ENCODE measurements at places on chromosomes 6 and 20.
A peak's percentile ranks its signal among the peaks of the same experiment; 100 is the strongest.

GRCh38 chr6:135985471-135985870 lies 134.0 kb downstream of the PDE7B start:
- H3K4me3 ChIP-seq = no peak overlapping the region
- H3K36me3 ChIP-seq = no peaks in the 10 kb centered on the region
- H3K27me3 ChIP-seq = no peaks in the 10 kb centered on the region
- no peaks in the 10 kb centered on the region for H3K4me1 ChIP-seq
- no peak overlapping the region for H3K27ac ChIP-seq

GRCh38 chr20:58084966-58085365 lies 143.5 kb downstream of the ANKRD60 start:
- no peak overlapping the region for H3K4me3 ChIP-seq
- H3K4me1 ChIP-seq = no peaks in the 10 kb centered on the region
- H3K27ac ChIP-seq = no peak overlapping the region

- peak overlapping the region; percentile 93 for H3K27ac ChIP-seq
- H3K4me3 ChIP-seq = peak overlapping the region; percentile 84
- H3K36me3 ChIP-seq = no peaks in the 10 kb centered on the region
- H3K27me3 ChIP-seq = no peaks in the 10 kb centered on the region
- H3K4me1 ChIP-seq = peaks cover 26% of the 10 kb centered on the region
- peak; percentile 11 for DNase-seq
Observed at GRCh38 chr6:2990248-2990931, 9.3 kb upstream of the NQO2 start.

DNA sequence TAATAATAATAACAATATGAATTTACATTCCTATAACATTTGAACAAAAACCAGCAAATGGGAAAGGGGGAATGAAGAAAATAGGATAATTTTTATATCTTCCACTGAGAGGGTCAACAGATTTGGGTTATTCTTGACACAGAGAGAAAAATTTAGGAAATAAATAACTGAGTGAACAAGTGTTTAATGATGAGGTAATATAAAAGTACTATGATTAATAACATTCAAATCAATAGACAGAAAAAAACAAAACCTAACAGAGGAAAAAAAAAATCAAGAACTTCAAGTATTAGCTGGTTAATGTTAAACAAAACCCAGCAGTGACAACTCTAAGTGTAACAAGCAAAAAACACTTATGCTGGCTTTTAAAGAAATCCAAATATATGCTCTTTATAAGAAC lies 66.5 kb downstream of the LCA5 start:
- H3K27me3 ChIP-seq = peaks cover 8% of the 10 kb centered on the region
- no peak overlapping the region for H3K27ac ChIP-seq
- DNase-seq = no peak
- no peaks in the 10 kb centered on the region for H3K4me1 ChIP-seq
- H3K36me3 ChIP-seq = no peaks in the 10 kb centered on the region

Data from activated T-cell treated with anti-CD3 and anti-CD28 coated beads, Interleukin-2, amount 50 U/mL, for 72 hours (primary cell).